ENCODE measurements at places on chromosomes 12 and 14. TPM values are rescaled to one million over a fixed set of nuclear protein-coding genes. Genes with fewer than 3 reads are reported as not detected.

- H3K27me3 ChIP-seq, result no peaks in the 10 kb centered on the region
- H3K4me3 ChIP-seq, result no peak overlapping the region
- peak; percentile 3 for DNase-seq
- H3K4me1 ChIP-seq, result no peaks in the 10 kb centered on the region
- no peaks in the 10 kb centered on the region for H3K36me3 ChIP-seq
- no peak overlapping the region for H3K27ac ChIP-seq
Measured at GRCh38 chr12:24709216-24709615, 239.7 kb downstream of the BCAT1 start.

DNA sequence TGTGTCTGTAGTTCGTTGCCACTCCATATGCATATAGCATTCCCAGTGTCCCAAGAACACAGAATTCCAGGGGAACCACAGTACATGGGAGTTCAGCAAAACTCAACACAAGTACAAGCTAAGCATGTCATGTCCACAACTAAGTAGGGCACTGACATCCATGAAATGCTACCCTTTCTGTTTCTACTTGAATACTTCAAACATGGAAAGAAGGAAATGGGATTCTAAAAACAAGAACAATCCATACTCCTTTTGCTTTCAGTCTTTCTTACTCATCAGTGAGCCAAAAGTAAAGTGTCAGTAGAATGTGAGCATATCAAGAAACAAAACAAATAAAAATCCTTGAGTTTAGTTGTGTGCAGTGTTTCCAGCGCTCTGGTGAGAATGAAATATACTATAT, 36.0 kb upstream of the COCH start:
- no peaks in the 10 kb centered on the region for H3K36me3 ChIP-seq
- H3K4me1 ChIP-seq, result no peaks in the 10 kb centered on the region
- H3K4me3 ChIP-seq, result no peak overlapping the region
- H3K27ac ChIP-seq, result no peak overlapping the region
- H3K27me3 ChIP-seq, result peaks cover 9% of the 10 kb centered on the region

- no peak overlapping the region for H3K27ac ChIP-seq
- H3K4me1 ChIP-seq, result no peaks in the 10 kb centered on the region
- H3K36me3 ChIP-seq, result no peaks in the 10 kb centered on the region
Measured at GRCh38 chr14:69789118-69789640, 7.9 kb downstream of the SLC10A1 start.

DNA sequence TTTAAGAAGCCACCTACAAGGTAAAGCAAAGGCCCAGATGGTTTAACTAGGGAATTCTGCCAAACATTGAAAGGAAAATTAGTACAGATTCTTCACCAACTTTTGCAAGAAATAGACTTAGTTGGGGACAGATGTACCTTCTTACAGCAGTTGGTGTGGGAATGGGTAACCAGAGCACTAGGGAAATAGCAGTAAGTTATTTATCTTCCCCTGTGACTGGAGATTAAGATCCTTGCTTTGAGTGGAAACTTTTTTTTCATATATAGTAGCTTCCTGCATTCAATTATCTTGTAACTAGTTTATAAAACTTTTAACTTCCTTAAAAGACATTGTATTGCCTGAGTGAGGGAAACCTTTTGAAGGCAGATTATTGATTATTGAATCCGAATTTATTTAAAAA, 44.2 kb downstream of the ARID2 start:
- peaks cover 9% of the 10 kb centered on the region for H3K4me1 ChIP-seq
- no peak overlapping the region for H3K4me3 ChIP-seq
- no peak for DNase-seq
- no peak overlapping the region for H3K27ac ChIP-seq

- H3K27ac ChIP-seq, result no peak overlapping the region
- H3K4me1 ChIP-seq, result peaks cover 14% of the 10 kb centered on the region
- H3K27me3 ChIP-seq, result no peaks in the 10 kb centered on the region
- H3K36me3 ChIP-seq, result no peaks in the 10 kb centered on the region
Measured at GRCh38 chr12:131799828-131800593, 28.2 kb upstream of the MMP17 start.

ANKS1B gene
- total RNA-seq, result not detected

KRT7 gene
- 5.7 TPM for total RNA-seq

- H3K36me3 ChIP-seq, result no peaks in the 10 kb centered on the region
- H3K27ac ChIP-seq, result no peak overlapping the region
- H3K4me3 ChIP-seq, result no peak overlapping the region
- peaks cover 13% of the 10 kb centered on the region for H3K27me3 ChIP-seq
Measured at GRCh38 chr12:49882248-49882850, 21.4 kb downstream of the FAIM2 start.

- H3K36me3 ChIP-seq, result no peaks in the 10 kb centered on the region
- H3K4me3 ChIP-seq, result no peak overlapping the region
- no peak overlapping the region for H3K27ac ChIP-seq
- no peaks in the 10 kb centered on the region for H3K4me1 ChIP-seq
- DNase-seq, result no peak
Measured at GRCh38 chr14:94295360-94296180, 2.5 kb upstream of the SERPINA10 start.

DNA sequence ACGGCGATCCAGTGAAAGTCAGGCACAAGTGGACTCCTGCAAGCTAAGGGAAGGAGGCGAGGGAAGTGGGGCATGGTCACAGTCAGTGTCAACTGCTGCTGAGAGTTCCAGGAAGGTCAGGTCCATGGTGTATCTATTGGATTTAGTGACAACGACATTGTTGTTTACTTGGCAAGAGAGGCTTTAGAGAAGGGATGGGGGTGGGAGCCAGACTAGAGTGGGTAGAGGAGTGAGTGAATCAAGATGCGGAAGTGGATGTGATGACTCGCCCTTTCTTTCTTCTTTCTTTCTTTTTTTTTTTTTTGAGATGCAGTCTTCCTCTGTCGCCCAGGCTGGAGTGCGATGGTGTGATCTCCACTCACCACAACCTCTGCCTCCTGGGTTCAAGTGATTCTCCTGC, 12.5 kb downstream of the P2RX7 start:
- peak; percentile 52 for DNase-seq
- H3K27ac ChIP-seq, result no peak overlapping the region
- H3K4me3 ChIP-seq, result no peak overlapping the region
- H3K4me1 ChIP-seq, result peaks cover 8% of the 10 kb centered on the region
- no peaks in the 10 kb centered on the region for H3K36me3 ChIP-seq

DNA sequence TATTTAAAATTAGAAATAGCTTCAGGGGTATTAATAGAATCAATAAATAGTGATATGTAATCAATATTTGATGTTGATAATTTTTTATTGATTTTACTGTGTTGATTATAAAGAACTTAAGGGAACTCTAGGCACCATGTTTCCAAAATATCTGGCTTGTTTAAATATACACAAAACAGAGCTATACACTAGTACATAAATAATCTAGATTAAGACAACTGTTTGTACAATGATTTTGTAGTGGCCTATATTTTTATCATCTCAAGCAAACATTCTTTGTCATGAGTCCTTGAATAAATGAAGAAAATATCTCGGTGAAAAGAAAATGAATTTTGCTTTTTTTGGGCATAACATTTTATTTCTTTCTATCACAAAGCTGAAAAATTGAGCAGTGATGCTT, 117.1 kb upstream of the KRR1 start:
- DNase-seq, result no peak
- no peak overlapping the region for H3K4me3 ChIP-seq
- H3K4me1 ChIP-seq, result peaks cover 5% of the 10 kb centered on the region
- H3K27ac ChIP-seq, result no peak overlapping the region

GRCh38 chr14:99774556-99775307, 18.5 kb upstream of the EML1 start:
- no peak overlapping the region for H3K27ac ChIP-seq
- DNase-seq, result peak; percentile 55
- peaks cover 16% of the 10 kb centered on the region for H3K4me1 ChIP-seq
- H3K36me3 ChIP-seq, result no peaks in the 10 kb centered on the region

NKX2-8 gene
- total RNA-seq, result not detected

DNA sequence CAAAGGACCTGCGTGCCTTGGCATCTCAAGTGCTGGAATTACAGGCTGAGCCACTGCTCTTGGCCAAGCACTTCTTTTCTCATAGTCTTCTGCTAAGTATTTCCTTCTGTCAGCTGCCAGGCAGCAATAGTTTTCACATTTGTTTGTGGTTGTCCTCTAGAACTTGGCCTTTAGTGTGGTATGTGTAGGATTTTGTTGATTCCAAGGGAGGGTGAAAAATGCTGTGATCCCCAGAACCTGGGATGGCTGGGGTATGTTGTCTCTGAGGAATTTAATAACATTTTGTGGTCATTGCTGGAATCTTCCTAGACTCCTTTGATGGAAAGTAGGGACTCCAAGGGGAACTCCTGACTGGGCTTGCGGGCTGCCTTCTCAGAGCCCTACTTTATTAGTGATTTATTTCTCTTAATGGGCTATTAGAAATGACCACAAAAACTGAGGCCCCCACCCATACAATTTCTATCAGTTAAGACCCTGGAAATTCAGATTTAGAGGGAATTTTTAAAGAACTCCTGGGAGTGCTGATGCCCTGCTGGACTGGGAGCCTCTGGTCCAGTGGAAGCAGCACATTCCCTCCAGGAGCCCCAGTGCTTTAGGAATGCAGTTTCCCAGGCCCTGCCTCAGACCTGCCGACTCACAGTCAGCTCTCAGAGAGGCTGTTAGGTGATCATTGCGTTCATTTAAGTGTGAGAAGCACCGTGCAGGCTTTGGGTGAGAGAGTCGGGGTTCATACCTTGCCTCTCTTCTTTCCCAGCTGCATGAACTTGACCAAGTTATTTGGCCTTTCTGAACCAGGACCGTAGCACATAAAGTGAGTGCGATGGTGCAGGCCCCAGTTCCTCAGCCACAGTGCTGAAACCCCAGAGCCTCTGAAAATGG, 22.7 kb downstream of the TRAF3 start:
- H3K4me1 ChIP-seq, result peaks cover 24% of the 10 kb centered on the region
- no peaks in the 10 kb centered on the region for H3K27me3 ChIP-seq
- DNase-seq, result peak; percentile 82
- no peaks in the 10 kb centered on the region for H3K36me3 ChIP-seq
- H3K27ac ChIP-seq, result peak overlapping the region; percentile 47

- no peak overlapping the region for H3K27ac ChIP-seq
- no peak for DNase-seq
- no peaks in the 10 kb centered on the region for H3K27me3 ChIP-seq
- H3K36me3 ChIP-seq, result no peaks in the 10 kb centered on the region
- no peak overlapping the region for H3K4me3 ChIP-seq
Measured at GRCh38 chr12:122921917-122922316, 26.0 kb upstream of the VPS37B start.

DNA sequence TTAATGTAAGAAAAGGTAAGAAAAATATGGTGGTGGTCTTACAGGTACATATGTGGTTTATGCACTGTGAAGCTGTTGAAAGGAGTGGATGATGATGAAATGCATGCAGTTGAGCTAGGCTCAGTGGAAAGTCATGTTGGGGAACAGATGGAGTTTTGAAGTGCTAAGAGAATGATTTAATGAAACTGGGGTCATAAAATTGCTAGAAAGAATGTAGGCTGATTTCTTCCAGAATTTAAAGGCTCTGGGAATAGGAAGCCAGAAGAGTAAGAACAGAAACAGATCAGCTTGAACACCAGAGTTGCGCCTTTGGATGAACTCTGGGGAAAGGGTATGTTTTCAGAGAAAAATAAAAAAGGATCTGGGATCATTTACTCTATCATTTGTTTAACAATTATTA, 146.5 kb downstream of the MON2 start:
- peaks cover 11% of the 10 kb centered on the region for H3K36me3 ChIP-seq
- peaks cover 14% of the 10 kb centered on the region for H3K4me1 ChIP-seq
- H3K27me3 ChIP-seq, result no peaks in the 10 kb centered on the region

SLC10A1 gene
- not detected for total RNA-seq

DNA sequence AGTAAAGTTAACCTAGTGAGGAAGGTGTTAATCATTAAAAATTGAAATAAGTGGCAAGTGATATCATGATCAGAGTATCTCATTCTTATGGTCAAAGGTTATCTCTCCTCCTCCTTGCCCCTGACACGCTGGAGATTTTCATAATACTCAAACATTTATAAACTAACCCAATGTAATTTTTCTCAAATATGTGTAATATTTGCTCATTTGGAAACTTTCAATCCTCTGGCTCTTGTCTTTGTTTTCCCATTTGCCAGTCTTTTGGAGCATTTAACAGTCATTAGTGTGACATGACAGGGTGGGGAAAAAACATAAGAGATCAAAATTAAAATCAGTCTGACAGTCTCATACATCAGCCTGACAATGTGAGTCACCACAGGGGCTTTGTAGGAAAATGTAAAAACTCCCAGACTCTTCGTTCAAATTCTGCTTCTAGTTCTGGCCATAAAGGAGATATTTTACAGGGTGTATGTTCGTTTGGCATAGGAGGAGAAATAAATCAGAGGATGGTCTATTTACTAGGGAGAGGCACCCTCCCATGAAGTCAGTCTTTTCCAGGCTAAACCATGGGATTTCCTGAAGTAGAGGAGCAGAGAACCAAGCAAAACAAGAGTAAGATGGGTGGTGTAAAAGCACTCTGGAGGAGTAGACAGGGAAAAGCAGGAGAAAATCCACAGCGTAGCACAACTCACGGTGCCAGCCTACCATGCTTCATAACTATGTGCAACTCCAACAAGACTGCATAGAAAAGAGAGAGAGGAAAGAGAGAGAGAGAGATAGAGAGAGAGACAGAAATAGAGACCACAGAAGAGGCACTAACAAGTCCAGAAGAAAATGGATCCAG, 369.2 kb upstream of the PDE3A start:
- no peaks in the 10 kb centered on the region for H3K36me3 ChIP-seq
- DNase-seq, result no peak
- no peaks in the 10 kb centered on the region for H3K27me3 ChIP-seq
- peaks cover 13% of the 10 kb centered on the region for H3K4me1 ChIP-seq
- no peak overlapping the region for H3K27ac ChIP-seq

DNA sequence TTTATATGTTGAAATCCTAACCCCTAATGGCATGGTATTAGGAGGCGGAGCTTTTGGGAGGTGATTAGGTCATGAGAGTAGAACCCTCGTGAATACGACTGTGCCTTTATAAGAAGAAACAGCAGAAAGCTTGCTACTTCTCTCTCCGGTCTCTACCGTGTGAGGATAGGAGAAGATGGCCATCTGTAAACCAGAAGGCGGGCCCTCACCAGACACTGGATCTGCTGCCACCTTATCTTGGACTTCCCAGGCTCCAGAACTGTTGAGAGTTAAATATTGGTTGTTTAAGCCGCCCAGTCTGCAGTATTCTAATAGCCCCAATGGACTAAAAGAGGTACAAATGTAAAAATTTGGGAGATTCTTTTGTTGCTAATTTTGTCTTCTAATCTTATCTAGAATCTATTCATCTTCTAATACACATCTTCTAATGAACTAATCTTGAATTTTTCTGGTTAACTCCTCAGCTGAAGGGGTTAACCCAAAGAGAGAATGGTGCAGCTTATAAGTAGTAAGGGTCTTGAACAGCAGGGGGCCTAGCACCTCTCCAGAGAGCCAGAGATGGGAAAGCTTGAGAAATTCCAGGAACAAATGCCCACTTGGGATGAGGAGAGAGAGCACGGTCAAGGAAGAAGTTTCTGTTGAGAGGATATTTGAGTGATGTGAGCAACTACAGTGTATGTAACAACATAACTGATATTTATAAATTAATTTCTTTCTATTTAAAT, 264.0 kb upstream of the GRIP1 start:
- no peak overlapping the region for H3K4me3 ChIP-seq
- H3K27ac ChIP-seq, result no peak overlapping the region
- DNase-seq, result no peak
- H3K27me3 ChIP-seq, result no peaks in the 10 kb centered on the region

PPFIA2 gene
- not detected for total RNA-seq

SAMD15 gene
- total RNA-seq, result 2.8 TPM

Measured in GM23248 (cell line).